SHP77 treated with DMSO at 0.1 percent for 48 hours (cell line): ENCODE measurements at places on chromosomes 5 and 9.

GRCh38 chr5:133240425-133241091, 188.7 kb downstream of the HSPA4 start:
- DNase-seq, result peak; percentile 49

DNA sequence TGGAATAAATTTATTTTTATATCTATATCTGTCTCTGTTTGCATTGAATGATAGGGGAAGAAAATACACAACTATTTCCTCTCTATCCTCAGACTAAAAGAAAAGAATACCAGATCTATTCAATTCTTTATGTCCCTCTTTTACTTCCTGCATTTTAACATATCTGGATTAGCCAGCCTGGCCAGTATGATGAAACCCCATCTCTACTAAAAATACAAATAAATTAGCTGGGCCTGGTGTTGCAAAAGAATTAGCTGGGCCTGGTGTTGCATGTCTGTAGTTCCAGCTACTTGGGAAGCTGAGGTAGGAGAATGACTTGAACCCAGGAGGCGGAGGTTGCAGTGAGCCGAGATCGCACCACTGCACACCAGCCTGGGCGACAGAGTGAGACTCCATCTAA, 182.0 kb downstream of the LURAP1L start:
- DNase-seq, result no peak

GRCh38 chr9:30065888-30066287, 2318.6 kb upstream of the ACO1 start:
- no peak for DNase-seq

GRCh38 chr5:174423558-174423957, 300.8 kb upstream of the MSX2 start:
- peak; percentile 4 for DNase-seq

DNA sequence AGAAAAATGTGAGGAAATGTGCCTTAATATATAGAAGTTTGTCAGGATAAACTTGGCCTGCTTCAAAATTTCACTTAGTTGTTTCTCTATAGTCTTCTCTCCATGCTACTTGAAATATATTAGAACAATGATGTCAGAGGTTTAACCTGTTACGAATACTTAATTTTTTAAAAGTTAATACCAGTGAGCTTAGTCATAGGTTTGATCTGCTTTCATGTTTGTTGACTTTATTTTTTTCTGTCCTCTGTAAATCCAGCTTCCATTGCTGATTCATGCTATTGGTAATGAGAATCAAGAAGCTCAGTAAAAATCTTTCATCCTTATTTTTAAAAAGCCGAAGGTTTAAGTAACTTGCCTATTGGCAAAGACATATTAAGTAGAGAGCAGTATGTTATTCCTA, 27.9 kb downstream of the BDP1 start:
- no peak for DNase-seq

GRCh38 chr5:79886925-79887655, 104.0 kb downstream of the MTX3 start:
- no peak for DNase-seq

- DNase-seq, result no peak
Measured at GRCh38 chr5:173672166-173672565, 55.7 kb upstream of the BOD1 start.

- no peak for DNase-seq
Measured at GRCh38 chr5:27788184-27788583, 749.8 kb upstream of the CDH9 start.
